Activated CD8-positive, alpha-beta memory T cell treated with anti-CD3 and anti-CD28 coated beads for 1 hour (primary cell): ENCODE measurements at places on chromosomes 4 and X.

- DNase-seq: no peak
Measured at GRCh38 chrX:11363069-11363594, 69.9 kb downstream of the AMELX start.

DNA sequence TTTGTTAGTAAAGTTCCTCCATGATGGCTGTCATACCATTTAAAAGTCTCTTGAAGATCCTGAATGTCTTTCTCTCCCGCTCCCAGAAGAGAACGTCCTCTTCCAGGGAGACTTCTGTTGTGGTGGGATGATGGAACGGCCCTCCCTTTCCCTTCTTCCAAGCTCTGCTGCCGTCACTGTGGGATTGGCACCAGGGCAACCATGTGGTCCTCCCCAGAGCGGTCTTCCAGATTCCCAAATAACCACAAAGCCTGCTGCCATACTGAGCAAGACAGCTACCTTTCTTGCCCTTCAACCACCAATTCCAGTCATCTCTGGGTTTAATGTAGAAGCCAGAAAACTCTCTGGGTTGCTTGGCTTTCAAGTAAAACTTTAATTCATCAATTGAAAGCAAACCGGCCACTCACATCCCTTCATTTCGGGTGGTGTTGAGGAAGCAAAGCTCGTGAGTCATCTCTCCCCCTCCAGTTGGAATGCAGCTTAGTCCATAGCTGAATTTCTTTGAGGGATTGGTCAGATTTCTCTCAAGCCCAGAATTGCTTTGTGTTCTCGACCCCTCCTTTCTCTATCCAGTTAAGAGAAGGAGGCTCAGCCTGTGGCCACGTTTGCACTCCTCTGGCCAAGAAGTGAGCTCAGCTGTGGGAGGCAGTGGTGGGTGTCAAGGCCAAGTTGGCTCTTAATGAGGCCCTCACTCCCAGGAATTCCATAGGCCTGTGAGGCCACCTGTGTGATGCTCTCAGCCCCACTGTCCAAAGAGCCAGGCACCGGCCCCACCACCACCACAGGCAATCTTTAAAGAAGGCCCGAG, 36.9 kb downstream of the FHDC1 start:
- DNase-seq: no peak

DNA sequence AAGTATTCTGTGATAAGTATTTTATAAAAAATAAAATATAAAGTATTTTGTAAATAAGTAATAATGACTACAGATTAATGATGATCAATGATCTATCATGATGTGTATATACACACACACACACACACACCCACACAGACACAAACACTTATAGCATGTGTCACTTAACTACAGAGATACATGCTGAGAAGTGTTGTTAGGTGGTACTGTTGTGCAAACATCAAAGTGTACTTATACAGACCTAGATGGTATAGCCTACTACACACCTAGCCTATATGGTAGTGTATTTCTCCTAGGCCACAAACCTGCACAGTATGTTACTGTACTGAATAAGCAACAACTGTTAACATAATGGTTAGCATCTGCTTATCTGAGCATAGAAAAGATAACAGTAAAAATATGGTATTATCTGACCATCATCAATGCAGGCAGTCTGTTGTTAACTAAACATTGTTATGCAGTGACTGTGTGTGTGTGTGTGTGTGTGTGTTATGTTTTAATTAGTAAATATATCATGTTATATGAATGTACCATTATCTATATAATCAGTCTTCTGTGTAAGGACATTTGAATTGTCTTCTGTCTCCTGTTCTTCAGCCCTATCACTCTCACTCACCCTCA, 138.2 kb downstream of the CAMK2D start:
- DNase-seq: no peak

GRCh38 chrX:2848871-2849301, 20.2 kb downstream of the GYG2 start:
- no peak for DNase-seq

DNA sequence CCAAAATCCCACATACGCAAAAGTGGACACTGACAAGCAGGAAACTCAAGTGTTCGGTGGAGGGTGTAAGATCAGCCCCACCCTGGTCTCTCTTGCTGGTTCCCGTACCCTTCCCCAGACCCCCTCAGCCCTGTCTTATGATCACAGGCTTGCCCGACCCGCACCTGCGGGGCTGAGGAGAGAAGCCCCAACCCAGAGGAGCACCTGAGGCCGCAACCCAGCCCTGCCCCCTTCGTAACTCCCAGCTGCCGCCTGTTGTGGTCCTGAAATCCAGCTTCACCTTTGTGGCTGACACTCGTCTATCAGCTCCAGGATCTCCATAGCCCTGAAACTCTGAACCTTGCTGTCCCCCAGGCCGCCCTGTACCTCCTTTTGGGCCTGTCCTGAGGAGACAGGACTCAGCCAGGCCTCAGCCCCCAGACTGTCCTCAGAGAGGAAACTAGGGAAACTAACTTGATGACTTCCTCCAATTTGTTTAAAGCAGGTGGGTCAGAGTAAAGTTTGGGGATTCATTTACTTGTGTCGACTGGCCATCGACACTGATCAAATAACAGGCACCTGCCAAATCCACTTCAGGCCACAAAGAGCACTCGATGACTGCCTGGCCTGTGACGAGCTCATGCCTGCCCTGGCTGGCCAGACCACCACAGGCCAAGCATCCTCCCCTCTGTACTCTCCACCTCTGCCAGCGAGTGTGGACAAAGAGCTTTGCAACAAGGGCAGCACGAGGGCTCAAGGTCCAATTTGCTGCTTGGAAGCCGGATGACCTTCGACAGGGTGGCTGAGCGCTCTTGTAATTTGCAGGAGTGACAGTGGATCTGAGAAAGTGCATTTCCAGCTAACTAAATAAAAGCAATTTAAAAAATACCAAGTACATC, 19.3 kb downstream of the DCTD start:
- DNase-seq: no peak

DNA sequence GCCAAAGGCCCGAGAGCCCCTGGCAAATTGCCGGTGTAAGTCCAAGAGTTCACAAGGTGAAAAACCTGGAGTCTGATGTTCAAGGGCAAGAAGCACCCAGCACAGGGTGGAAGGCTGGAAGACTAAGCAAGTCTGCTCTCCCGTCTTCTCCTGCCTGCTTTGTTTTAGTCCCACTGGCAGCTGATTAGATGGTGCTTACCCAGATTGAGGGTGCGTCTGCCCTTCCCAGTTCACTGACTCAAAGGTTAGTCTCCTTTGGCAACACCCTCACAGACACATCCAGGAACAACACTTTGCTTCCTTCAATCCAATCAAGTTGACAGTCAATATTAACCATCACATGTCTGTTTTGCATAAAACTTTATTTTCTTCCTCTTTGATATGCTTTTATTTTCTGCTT, 157.4 kb downstream of the HS3ST1 start:
- no peak for DNase-seq

DNA sequence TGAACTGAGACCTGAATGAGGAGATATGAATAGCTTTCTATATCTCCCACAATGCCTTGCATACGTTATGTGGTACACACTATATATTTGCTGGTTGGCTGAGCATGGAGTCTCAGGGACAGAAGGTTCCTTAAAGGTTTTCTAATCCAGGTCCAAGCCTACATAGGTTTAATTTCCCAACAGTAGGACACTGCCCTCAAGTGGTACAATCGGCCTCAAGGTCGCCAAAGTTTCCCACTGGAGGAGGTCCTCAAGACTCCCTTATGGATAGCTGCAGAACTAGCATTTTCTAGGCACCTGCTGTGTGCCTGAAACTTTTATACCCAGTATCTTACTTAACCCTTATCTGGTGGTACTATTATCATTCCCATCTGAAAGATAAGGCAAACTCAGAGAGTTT, 21.0 kb upstream of the EFNB1 start:
- DNase-seq: no peak

DNA sequence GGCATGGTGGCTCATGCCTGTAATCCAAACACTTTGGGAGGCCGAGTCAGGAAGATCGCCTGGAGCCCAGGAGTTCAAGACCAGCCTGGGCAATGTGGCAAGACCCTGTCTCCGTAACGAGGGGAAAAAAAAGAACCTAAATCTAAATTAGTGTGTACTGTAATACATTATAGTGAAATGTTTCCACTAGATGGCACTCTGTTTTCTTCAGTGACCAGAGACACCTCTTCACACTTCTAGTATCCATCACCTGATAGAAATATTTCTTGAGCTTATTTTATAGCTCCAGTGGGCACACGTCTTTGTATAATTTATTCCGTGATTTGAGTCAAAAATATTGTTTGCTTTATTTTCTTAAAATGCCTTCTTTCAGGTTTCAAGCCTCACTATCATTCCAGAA, 600.9 kb upstream of the DIPK2B start:
- DNase-seq: no peak

DNA sequence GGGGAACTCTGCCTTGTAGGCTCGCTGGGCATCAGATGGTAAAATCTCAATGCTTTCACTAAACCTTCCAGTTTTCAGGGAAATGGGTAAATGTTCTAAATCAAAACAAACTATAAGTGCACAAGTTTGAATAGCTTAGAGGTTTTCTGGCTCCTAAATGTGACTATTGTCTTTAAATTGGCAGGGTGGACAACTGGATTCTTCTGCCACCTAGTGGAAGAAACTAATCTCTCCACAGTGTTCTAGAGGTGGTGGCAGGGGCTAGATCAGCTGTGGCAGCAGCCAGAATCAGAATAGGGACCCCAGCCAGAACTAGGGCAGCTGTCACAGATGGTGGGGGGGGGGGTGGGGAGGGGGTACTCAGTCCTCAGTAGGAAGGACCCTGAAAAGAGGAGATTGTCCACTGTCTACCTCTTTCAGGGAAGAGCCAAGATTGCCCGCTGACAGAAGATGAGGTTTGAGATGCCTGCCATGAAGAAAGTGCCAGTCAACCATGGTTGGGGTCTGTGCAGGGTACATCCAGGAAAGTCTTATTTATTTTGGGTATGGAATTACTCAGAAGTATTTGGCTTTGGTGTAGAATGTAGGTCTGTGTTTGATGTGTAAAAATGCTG, 201.4 kb downstream of the CCNG2 start:
- DNase-seq: no peak

GRCh38 chr4:107603430-107603829, 116.6 kb downstream of the PAPSS1 start:
- no peak for DNase-seq

DNA sequence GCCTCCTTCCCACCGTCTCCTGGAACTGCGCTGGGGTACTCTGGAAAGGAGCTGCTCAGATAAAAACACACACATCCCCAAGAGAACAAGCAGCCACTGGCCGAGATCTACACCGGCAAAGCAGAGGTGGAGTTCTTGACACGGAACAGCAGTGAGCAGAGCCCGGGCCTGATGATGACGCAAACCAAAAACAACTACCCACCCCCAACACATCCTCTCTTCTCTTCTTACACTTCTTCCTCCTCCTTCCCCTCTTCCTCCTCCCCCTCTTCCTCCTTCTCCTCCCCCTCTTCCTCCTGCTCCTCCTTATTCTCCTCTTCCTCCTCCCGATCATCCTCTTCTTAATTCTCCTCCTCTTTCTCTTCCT, 4.6 kb downstream of the PNMA5 start:
- DNase-seq: no peak

DNA sequence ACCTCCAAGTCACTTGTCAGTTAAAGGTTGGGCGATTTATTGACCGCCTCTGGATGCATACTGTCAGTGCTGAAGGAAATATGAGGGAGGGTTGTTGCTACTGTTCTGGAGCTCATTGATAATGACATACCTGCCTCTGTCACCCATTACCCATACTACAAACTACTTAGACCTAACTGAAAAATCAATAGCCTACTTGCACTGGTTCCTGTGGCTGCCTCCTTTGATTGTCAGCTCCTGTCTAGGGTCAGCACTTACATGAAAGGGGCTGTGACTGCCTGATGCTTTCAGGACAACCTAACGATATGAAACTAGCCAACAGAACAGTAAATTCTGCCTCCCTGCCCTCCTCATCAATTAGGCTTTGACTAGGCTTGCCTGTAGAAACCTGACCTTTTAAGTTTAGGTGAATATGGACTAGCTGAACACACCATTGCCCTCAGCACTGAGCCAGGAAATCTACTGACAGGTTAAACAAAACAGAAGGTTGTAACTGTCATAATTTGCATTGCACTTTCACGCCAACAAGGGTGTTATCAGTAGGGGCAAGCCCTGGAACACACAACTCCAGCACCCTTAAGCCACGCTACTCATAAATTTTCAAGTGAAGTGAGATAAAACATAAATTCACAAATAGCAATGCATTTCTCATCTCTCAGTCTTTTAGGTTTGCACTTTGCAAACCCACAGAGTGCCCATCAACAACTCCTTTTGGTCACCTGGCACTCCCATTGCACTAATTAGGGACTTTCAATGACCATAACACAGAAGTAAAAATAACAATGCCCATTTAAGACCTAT, 9.0 kb upstream of the MAB21L2 start:
- no peak for DNase-seq

- DNase-seq: no peak
Measured at GRCh38 chrX:136497556-136498052, at the start of gene HTATSF1. Gene HTATSF1 (plus strand): TSS chrX:136497592. CDS start chrX:136497685, 93 bp downstream.

DNA sequence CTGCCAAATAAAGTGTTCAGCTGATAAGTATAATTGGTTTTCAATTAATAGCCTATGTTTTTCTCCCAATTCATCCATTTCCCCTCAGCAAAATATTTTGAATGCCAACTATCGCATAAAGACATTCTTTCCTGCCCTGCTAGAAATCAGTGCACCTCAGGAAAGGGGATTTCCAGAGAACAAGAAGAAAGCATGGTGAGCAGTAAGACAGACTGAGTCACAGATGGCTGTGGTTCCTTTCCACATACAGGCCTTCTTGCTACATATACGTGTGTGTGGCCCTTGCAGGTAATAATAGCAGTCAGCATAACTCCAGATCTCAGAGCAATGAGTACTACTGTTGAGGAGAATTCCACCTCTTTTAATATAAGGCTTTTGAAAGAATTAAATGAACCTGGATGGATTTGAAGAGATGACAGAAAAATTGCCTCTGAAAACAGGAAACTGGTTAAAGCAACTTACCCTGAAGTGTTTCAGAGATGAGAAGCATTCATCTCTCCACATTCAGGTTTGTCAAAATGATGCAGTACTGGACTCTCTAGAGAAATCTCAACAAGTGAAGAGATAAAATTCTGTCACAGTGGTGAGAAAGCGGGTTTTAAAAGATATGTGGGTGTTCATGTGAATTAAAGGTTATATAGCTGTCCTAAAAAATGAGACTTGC, 13.6 kb downstream of the GASK1B start:
- DNase-seq: no peak

DNA sequence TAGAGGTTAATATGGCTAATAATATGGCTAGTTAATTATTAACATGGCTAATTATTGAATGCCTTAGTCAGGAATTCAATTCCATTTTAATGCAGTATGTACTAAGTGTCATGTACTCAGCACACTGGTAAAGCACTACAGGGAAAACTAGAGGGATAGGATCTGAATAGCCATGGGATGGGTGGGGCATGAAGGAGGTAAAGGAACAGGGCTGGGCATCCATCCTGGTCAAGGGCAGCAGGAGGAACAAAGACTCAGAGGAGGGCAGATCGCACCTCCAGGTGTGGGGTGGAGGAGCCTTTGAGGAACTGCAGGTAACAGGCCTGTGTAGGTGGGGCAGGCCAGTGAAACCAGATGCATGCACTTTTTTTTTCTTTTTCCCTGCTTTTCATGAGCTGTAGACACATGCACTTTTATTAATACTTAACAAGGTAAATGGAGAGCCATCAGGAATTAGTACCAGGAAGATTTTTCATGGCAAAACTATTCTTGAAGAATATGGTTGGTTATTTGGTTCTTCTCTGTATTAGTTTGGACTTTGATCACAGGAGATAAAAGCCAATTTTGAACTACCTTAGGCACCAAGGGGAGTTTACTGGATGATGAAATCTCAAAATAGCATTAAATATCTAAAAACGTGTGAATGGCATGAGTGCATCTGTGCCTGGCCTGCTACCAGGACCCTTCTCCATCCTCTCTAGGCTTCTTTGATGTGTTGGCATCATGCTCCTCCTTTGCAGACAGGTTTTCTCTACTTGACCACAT, 88.3 kb downstream of the CC2D2A start:
- no peak for DNase-seq

GRCh38 chr4:172726001-172726423, 442.6 kb upstream of the GALNT7 start:
- DNase-seq: no peak
